Ovary (tissue), 10 donors: ENCODE measurements at places on chromosomes 16 and 17.

- DNase-seq, result no peak
Observed at GRCh38 chr17:74852237-74853047, 7.2 kb downstream of the GRIN2C start.

- DNase-seq, result no peak
Observed at GRCh38 chr17:80861892-80862291, 129.7 kb upstream of the CHMP6 start.

DNA sequence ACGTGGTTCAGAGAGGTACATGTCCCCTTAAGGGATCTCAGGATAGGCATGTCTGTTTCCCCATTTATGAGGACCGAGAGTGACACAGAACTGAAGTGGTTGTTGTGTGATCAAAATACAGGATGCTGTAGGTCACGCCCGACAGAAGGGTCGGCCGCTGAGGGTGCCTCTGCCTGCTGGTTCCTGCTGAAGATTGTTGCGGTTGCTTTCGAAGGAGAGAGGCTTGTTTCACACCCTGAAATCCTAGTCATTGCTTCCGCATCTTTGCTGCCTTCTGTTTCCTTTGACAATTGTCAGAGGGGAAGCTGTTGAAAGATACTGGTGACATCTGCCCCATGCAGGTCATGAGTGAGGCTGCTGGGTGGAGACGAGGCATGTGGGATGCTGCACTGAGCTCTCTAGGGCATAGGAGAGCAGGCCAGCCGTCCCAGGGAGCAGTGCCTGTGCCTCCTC, 3.8 kb upstream of the NAT9 start:
- DNase-seq, result no peak

DNA sequence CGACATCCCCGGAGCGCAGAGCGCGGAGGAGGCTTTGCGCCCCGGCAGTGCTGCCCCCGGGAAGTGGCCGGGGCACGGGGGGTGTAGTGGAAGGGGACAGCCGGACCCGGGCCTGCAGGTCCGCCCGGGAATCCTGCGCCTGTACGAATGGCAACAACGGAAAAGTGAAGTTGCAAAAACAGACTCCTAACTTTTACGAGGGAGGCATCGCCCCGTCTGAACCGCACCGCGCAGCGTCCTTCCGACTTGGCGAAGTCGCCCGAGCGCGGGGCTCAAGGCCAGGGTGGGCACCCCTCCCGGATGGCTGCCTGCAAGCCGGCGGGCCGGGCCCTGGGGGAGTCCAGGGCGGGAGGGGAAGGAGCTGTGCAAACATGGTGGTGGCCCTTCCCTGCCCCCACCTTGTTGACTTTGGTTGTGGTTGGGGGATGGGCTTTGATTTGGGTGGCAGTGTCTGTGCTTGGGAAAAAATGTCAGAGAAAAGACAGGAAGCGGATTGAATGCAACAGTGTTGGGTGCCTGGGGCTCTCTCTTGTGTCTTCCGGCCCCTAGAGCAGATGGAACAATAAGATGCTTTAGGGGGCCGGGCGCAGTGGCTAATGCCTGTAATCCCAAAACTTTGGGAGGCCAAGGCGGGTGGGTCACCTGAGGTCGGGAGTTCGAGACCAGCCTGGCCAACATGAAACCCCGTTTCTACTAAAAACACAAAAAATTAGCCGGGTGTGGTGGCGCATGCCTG, 675 bp downstream of the RNF213 start:
- DNase-seq, result peak; percentile 75

GRCh38 chr17:77796176-77796860, 162.2 kb upstream of the TNRC6C start:
- no peak for DNase-seq

DNA sequence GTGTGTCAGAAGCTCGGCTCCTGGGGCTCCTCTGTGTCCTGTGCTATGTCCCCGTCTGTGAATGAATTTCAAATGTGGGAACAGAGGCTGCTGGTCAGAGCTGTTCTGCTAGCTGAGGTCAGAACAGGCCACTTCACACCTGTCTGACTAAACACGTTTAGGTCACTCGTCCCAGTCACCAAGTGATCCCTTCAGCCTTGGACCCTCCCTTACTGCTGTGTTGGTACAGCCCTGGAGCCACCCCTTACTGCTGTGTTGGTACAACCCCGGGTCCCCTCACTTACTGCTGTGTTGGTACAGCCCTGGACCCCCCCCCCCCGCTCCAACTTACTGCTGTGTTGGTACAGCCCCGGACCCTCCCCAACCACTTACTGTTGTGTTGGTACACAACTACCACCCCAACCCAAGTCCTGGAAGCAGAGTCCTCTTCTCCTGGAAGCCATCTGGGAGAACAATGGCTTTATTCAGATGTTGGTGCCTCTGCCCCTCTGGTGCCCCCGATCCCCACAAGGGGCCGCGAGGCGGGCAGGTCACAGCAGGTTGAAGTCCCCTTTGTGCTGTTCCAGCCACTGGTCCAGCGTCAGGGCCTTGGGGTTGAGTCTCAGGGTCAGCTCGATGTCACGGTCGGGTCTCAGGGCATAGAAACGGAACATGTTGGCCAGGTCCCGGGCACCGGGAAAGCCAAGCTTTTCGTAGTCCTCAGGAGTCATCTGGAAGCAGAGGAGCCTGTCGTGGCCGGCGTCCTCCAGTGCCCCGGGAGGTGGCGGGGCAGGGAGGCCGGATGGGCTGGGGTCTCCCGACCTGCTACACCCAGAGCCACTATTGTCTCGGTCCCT, 13.0 kb downstream of the NMRAL1 start:
- DNase-seq, result no peak

DNA sequence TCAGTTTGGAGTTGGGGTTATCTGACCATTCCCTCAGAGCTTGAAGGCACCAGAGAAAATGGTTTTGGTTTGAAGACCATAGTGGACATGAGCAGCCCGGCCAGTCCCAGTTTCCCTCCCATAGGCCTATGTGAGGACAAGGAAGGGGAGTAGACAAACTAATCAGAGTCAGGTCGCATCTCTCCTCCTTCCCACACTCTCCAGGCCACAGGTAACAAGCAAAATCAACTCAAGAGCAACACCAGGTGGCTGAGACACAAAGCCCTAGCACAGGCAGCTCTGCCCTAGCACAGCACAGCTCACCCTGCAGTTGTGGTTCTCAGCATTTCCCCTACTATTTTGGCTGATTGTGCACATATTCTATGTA, 7.2 kb downstream of the SUPT4H1 start:
- no peak for DNase-seq

DNA sequence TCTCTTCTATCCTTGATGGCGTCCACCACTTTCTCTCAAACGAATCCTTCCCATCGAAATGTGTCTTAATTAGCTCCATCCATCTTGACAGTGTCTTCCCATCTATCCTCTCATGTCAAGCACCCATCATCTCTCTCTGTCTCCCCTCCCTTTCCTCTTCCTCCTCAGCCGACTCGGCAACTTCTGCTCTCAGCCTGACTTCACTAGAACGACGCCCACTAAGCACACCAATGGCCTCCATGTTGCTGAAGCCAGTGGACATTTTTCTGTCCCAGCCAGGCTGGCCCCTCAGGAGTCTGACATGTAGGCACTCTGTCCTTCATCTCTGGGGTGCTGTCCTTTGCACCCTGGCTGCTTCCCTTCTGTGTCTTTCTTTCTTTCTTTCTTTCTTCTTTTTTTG, 2.5 kb upstream of the SPATA20 start:
- DNase-seq, result no peak

GRCh38 chr17:41013606-41014005, 4.7 kb upstream of the KRTAP3-1 start:
- no peak for DNase-seq

GRCh38 chr16:21163576-21163975, 5.1 kb downstream of the LDAF1 start:
- DNase-seq, result no peak

DNA sequence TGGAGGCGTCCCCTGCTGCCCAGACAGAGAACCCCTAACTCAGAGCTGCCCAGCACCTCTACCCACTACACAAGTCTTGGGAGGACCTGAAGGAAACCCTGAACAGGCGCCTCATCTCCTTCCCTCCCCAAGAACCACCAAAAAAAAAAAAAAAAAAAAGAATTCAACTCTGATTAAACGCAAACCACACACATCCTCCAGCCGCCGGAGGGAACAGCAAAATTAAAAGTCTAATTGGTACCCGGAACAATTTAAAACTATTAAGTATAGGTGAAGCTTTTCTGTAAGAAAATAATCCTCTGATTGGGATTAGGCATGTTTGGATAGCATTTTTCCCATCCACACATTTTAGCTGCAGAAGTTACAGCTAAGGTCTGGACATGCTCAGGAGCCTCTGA, 202.7 kb downstream of the ZNF423 start:
- DNase-seq, result no peak

DNA sequence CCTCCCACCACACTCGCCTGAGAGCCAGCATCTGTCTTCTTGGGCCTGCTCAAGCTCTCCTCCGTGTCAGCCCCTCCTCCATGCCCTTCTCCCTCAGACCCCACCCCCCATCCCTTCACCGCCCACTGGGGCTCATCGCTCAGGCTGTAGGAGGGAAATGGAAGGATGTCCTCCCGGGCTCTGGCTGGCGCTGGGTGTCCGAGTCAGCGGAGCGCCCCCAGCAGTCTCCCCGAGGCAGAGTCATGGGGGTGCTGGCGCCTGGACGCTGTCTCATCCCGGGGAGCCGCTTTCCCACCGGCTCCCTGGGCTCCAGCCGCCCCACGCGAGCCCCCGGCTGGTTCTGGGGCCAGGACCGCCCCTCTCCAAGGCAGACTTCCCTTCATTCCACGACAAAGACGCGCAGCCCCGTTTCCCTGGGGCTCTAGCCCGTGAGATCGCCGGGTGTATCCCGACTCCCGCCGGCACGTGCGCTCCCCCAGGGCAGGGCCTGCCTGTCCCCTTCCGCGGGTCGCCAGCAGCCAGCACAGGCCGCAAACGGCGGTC, 428 bp upstream of the ANTKMT start:
- peak; percentile 36 for DNase-seq

GRCh38 chr17:10844621-10845387, 6.9 kb upstream of the PIRT start:
- DNase-seq, result peak; percentile 79

DNA sequence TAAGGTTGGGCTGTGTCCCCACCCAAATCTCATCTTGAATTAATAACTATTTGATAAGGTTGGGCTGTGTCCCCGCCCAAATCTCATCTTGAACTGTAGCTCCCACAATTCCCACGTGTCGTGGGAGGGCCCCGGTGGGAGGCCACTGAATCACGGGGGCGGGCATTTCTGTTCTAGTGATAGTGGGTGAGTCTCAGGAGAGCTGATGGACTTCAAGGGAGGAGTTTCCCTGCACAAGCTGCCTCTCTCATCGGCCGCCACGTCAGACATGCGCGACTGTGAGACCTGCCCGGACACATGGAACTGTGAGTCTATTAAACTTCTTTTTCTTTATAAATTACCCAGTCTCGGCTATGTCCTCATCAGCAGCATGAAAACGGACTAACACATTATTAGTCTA, 44.9 kb upstream of the METRNL start:
- peak; percentile 26 for DNase-seq

- no peak for DNase-seq
Observed at GRCh38 chr17:76826330-76827068, 41.7 kb upstream of the MGAT5B start.

DNA sequence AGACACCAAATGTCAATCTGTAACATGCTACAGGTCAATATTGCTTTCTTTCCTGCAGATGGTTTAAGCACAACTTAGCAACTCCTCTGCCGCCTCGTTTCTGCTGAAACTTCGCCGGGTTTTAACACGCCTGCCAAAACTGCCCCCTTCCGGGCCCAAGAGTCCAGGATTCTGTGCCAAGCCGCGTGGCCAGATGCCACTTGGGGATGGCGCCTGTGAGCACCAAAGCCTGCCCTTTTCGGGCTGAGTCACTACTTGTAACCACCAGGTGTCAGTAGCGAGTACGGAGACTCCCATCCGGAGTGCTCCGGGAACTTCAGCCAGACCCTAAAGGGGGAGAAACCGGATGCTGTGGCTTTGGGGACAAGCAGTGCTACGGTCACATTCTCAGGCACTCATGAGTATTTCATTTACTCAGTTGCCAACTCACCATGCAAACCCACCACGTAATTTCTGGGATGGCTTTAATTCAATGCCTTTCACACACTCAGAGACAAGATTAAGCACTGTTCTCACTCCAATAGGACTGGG, 7.8 kb downstream of the PMP22 start:
- peak; percentile 75 for DNase-seq

DNA sequence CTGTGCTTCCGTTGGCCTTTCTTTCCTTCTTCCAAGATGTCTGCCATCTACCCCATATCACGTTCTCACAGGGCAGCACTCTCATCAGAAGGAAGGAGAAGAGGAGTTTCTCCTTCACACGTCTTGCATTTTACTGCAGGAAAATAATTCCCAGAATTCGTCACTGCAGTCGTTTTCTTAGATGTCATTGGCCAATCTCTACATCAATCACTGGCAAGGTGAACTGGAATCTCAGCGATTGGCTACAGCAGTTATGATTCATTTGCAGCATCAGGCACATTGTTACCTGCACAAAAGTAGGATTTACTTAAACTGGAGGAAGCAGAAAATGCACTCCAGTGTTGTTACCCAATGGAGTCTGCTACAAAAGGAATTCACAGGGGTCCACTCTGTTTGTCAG, 277.2 kb upstream of the RBFOX1 start:
- no peak for DNase-seq

- DNase-seq, result no peak
Observed at GRCh38 chr17:82017612-82018151, 5.0 kb downstream of the CENPX start.

GRCh38 chr17:76247304-76247703, 7.0 kb upstream of the RNF157 start:
- no peak for DNase-seq

GRCh38 chr17:8038954-8039610, at the start of gene ALOX15B:
Gene ALOX15B, plus strand, starts transcription at chr17:8039059. Its CDS starts 97 bp downstream, at chr17:8039156.
- DNase-seq, result no peak

DNA sequence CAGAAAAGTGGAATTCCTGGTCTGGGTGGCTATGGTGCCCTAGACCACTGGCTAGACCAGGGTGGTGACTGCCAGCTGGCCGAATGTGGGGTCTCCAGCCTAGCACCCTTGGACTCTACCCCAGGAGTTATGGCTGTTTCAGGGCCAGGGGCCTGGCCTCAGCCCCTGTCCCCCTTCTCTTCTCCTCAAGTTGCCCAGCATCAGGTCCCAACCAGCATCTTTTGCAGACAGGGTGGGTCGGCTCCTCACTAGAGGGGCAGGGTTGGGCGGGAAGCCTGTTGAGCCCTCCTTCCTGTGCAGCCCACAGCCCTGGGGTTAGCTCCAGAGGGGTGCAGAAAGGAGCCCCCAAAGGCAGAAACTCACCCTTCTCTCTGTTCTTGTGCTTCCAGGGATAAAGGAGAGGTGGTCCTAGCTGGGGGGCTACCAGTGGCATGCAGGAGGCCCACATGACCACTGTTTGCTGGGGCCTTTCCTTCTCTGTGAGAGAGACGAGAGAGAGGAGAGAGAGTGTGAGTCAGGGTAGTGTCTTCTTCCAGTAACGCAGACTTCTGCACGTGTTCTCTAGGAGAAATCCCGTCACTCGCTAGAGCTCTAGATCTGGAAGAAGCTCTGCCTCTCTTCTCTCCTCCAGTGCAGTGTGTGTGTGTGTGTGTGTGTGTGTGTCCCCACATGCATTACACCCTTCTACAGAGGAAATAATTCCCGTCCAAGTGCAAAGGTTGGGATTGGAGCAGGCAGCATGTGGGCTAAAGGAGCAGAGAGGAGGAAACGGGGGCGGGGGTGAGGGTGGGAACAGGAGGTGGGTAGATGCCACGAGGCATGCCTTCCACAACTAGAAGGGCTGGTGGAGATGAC, 209.4 kb downstream of the SEC14L1 start:
- DNase-seq, result no peak
